Activated T-cell treated with anti-CD3 and anti-CD28 coated beads for 4 hours (primary cell): ENCODE measurements at places on chromosomes 2 and 18.

- DNase-seq, result no peak
Observed at GRCh38 chr2:198098918-198099317, 294.5 kb downstream of the PLCL1 start.

DNA sequence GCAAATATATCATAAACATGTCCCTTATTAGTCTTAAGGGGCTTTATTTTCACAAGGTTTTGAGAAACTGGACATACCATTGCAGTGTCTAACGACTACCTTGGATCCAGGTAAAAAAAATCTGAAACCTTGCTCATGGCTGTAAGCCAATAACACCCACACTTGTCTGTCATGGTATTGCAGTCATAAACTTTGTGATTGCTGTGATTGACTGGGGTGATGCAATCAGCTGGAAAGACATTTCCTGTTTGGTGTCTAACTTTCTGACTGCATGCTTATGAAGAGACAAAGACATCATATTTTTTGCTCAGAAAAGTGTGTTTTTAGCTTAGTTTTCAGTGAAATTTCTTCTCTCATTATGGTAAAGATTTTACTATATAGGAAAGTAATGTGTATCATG, 635.0 kb downstream of the TSN start:
- no peak for DNase-seq

- DNase-seq, result no peak
Observed at GRCh38 chr2:4715065-4715464, 977.1 kb upstream of the SOX11 start.

- no peak for DNase-seq
Observed at GRCh38 chr2:58447586-58447985, 206.5 kb upstream of the FANCL start.
